ENCODE measurements at places on chromosomes 13 and 19.

DNA sequence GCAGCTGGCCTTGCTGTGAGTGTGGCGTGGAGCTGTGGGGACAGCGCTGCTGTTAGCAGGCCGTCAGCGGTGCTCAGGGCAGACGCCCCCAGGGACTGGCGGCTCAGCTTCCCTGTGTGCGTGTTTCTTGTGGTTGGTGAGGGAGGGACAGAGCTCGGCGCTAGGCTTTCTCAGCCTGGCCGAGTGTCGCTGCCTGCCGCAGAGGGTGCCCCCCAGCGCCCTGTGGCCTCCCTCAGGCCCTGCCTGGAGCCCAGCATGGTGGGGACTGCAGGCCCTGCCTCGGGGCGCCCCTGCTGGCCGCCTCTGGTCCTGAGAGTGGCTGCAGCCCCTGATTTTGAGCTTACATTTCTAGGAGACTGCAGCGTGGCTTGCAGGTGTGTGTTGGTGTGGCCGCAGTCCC lies 35.5 kb downstream of the DOT1L start:
- DNase-seq: peak; percentile 42

GRCh38 chr13:24323036-24323738 lies 13.8 kb downstream of the C1QTNF9 start:
- no peak for DNase-seq

DNA sequence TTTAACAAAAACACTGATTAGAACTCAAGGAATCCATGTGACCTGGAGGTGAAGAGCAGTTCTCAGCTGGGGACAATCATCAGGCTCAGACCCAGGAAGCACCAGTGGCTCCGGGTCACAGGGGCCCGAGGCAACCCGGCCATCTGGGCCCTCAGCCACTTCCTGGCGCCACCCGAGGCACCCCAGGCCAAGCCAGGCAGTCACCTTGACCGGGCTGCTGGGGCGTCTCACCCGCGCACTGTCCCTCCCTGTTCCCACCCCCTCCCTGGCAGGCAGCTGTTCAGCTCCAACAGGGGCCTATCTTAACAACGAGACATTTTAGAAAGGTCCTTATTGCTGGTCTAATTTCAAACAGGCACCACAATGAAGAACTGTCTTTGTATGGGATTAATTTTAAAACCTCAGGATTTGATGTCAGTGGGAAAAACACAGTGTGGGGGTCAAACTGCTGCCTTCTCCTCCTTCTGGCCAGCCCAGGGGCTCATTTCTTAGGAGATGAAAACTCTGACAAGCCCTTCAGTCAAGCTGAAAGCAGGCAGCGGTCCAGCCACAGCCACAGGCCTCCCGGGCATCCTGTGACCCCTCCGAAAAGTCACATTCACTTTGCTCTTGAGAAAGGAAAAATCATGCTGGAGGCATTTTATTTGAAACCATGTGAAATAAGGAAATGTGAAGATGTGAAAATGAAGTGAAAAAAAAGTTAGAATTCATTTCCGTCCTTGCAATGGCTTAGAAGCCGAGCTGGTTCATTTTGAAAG lies 83.3 kb downstream of the KCTD15 start:
- DNase-seq: no peak

DNA sequence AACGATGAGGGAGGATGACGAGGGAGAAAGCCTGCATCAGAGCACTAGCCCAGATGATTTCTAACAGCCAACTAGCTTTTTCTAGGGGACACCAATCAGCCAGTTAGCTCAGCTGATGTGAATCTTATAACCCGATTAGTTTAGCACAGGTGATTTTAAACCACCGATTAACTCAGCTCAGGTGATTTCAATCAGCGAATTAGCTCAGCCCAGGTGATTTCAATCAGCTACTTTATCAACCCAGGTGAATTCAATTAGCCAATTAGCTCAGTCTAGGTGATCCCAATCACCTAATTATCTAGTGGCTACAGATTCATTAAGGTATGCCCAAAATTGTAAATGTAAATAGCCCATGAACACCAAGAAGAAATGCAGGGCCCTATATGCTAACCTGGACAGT lies 146.9 kb downstream of the ZNF486 start:
- no peak for DNase-seq

- DNase-seq: no peak
These were observed 68.9 kb downstream of the GADD45B start for GRCh38 chr19:2544576-2545415.

DNA sequence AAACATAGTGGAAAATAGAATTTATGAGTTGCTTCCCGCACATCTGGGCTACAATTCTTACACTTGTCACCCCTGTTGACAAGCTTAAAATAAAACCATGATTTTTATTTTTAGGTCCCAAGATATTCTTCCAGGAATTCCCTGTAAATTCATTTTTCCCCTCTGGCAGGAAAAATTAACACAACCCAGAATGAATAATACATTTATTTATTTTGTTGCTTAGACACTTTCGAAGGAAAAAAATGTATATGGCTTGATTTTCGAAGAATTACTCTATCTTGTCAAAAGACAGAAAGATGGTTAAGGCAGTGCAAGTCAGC lies 74.4 kb downstream of the LHFPL6 start:
- DNase-seq: no peak

Data from MV-4-11 (cell line).